ENCODE measurements at places on chromosomes 6 and 20. TPM values are rescaled to one million over a fixed set of nuclear protein-coding genes. Genes with fewer than 3 reads are reported as not detected.

The TRIM38 gene
- total RNA-seq, result 0.70 TPM

The SLC22A1 gene
- total RNA-seq, result 1.5 TPM

The ENPP1 gene
- 4.6 TPM for total RNA-seq

The CRISP2 gene
- not detected for total RNA-seq

The NEU1 gene
- 176 TPM for total RNA-seq

The ZSCAN31 gene
- 1.7 TPM for total RNA-seq

The ARG1 gene
- not detected for total RNA-seq
